ENCODE measurements at places on chromosomes 11 and 22. TPM values are rescaled to one million over a fixed set of nuclear protein-coding genes. Genes with fewer than 3 reads are reported as not detected.

The MS4A2 gene
- total RNA-seq = not detected

GRCh38 chr11:120668537-120668936 lies 157.0 kb downstream of the GRIK4 start:
- no peak for DNase-seq

GRCh38 chr11:20258376-20258895 lies 98.2 kb upstream of the DBX1 start:
- no peak for DNase-seq

DNA sequence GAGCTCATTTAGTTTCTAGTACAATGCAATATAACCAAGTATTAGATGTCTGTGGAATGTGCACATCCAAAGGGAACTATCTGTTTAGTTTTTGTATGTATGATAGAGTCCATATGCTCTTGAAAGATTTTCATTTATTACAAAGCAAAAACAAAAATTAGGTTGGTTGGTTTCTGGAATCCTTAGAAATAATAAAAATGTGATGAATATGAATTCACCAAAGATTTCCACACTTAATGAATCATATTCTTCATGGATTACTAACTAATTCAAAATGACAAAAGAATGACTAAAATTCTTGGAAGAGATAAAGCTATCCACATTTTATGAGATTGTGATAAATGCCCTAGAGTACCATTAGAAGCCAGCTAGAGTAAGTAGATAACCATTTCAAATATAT lies 261.1 kb downstream of the SBF2 start:
- DNase-seq = no peak

- DNase-seq = no peak
Observed at GRCh38 chr11:20963596-20963995, 294.2 kb downstream of the NELL1 start.

DNA sequence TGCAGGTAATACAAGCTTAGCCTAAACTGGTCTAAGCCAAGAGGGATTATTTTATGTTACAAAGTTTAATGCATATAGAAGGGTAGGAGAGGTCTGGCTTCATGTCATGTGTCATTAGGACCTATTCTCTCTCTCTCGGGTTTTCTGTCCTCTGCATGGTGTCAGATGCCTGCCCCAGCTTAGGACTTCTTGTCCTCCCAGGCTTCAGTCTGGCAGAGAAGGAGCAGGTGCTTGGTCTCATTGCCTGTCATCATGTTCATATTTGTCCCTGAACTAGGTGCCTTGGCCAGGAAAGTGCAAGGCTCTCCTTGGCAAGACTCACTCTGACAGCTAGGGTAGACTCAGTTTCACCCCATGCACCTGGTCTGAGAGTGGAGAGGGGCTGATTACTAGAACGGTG lies 126.3 kb downstream of the ADAMTS15 start:
- no peak for DNase-seq

DNA sequence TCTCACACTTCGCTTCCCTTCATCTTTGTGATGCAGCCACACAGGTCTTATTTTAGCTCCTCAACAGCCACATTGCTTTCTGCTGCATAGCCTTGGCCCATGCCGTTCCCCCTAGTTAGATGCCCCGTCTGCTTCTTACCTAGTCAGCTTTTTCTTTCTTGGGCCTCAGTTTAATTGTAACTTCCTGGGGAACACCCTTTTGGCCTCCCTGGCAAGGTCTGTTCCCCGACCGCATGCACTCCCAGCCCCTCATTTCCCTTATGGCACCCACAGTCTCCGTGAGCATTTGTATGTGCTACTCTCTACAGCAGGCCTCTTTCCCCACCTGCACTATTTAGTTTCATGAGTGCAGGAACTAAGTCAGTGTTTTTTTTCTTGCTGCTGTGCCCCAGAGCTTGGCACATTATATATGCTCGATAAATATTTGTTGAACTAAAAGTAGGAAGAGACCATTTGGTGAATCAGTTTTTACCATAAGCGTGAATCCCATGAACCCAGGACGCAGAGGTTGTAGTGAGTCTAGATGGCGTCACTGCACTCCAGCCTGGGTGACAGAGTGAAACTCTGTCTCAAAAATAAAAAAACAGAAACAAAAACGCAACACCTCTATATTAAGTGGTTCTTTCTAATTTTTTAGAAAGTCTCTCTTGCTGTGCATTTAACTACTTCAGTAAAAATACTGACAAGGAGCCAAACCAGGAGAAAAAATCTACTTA lies 38.5 kb downstream of the TNRC6B start:
- no peak for DNase-seq
